ENCODE measurements at places on chromosomes 12 and 14.
A peak's percentile ranks its signal among the peaks of the same experiment; 100 is the strongest.

GRCh38 chr12:122869207-122869973 lies 26.5 kb downstream of the VPS37B start:
- no peak for DNase-seq

DNA sequence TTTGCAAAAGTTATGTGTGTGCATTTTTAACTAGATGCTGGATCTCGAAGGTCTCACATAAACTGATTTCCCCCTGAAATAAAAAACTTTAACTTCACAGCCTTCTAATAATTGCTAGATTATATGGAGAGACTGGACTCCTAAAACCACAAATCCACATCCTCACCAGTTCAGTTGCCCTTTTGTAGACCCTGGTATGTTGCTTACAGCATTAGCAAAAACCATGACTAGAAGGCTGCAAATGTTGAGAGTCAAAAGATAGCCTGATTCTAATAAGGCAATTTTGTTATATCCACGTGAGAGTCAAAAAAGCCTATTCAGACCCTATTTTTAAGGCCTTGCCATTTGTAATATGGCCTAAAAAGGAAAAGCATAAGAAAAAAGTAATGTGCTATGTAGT lies 37.4 kb downstream of the RASSF8 start:
- no peak for DNase-seq

- DNase-seq = no peak
These were observed 923.5 kb downstream of the BCL11B start for GRCh38 chr14:98348505-98348904.

DNA sequence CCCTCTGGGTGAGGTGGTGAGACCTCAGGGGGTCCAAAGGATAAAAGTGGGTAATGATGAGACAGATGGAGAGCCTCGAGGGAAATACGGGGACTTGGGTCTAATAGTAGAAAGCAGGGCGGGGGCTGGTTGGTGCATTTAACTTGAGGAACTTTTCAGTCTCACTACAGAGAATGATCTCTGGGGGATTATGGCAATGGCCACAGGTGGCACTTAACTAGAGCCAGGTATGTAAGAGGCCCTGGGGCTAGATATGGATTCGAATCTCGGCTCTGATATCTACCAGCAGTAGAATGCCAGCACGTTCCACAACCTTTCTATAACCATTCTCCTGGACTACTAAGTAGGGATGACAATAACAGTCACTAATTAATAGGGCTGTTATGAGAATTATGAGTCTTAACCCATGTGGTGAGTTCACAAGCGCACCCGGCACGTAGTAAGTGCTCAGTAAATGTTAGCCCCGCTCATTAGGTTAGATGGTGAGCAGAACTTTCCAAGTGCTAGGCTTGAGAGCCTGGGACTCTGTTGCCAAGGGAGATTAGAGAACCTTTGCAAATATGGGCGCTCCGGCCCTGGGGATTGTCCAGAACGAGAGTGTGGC lies 888 bp upstream of the PLXNC1 start:
- DNase-seq = no peak

GRCh38 chr12:19012965-19013364 lies 116.6 kb upstream of the PLEKHA5 start:
- no peak for DNase-seq

GRCh38 chr14:91956616-91957015 lies 9.1 kb upstream of the FBLN5 start:
- no peak for DNase-seq

DNA sequence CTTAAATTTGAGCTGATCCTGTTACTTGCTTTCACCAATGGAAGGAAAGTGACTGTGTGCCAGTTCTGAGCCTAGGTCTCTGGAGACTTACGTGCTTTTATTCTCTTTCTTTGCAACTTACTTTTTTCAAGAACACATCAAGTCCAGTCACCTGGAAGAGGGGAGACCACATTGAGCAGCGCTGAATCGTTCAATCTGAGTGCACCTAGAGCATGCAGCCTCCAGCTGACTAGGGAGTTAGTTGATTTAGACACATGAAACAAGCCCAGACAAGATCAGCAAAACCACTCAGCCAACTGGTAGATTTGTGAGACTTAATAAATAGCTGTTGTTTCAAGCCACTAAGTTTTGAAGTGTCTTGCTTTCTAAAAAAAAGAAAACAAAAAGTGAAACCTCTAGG lies 1014.8 kb upstream of the FBXO33 start:
- DNase-seq = no peak

DNA sequence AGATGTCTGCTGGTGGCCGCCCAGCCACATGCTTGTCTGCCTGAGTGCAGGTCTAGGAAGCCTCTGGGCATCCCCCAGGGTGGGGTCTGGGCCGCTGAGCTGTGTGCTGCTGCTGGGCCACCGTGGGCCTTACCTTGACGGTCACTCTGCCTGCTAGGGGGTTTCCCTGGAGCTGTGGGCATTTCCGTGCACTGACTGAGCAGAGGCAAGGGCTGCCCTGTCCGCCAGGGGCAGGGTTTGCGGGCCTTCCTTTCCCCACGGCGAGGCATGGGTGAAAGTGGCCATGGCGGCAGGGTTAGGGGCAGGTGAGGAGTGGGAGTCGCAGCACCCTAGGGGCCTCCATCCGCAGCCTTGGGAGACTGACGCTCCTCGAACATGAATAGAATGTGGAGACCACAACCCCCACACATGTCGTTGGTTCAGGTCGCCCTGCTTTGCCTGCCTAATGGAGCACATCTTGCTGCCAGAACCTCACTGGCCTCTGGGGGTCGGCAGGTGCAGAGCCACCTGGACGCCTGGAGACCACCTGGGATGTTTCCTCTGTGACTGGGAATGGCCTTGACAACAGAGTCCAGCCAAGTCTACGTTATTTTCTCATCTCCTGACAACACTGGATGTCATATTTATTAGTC lies 2.5 kb downstream of the ZBTB42 start:
- no peak for DNase-seq

GRCh38 chr12:66072135-66072534 lies 58.4 kb downstream of the LLPH start:
- DNase-seq = no peak

GRCh38 chr14:97273540-97273939 lies 476.4 kb downstream of the VRK1 start:
- DNase-seq = no peak

DNA sequence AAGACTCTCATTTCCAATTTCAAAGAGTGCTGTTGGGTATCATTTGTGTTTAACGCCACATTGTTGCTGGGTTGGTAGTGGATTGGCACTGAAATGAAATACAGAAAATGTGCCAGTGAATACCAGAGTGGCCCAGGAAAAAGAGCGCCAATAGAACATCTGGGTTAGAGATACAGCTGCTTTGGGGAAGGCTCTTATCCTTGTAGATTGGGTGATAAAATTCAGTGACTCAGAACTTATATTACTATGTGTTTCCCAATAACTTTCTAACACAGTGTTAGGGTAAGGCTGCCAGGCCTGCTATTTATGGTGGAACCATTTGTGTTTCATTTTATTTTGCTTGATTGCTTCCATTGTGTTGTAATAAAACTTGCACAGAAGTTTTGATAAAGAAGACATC lies 168.2 kb upstream of the SSTR1 start:
- no peak for DNase-seq

DNA sequence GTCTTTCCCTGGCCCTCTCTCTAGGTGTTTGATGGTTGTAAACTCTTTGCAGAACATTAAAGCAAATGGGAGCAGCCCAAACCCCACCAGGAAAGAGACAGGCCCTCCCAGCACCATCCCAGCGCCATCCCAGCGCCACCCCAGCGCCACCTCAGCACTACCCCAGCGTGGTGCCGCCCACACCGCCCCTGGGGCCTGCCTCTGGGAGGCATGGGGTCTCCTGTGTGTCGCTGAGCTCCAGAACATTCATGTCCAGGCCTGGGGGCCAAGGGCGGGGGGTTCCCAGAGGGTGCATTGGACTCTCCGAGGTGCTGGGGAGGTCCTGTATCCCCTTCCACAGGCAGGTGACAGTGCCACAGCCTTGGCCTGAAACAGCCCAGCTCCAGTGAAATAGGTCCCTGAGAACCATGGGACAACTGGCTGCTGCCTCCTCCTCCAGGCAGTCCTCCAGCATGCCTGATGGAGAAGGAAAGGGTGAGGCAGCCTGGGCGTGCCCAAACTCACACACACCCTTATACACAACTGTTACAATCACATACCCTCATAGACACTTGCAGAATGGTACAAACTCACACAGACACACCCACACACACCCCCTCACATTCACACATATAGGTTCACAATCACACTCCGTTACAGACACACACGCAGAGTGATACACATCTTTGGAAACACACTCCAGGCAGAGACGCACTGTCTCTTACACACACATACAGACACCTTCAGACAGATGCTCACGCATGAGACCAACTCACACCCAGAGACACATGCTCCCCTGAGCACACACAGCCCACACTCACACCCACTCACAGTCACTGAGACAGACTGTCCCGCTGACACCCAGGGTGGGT lies 44.4 kb upstream of the NCOR2 start:
- DNase-seq = no peak

DNA sequence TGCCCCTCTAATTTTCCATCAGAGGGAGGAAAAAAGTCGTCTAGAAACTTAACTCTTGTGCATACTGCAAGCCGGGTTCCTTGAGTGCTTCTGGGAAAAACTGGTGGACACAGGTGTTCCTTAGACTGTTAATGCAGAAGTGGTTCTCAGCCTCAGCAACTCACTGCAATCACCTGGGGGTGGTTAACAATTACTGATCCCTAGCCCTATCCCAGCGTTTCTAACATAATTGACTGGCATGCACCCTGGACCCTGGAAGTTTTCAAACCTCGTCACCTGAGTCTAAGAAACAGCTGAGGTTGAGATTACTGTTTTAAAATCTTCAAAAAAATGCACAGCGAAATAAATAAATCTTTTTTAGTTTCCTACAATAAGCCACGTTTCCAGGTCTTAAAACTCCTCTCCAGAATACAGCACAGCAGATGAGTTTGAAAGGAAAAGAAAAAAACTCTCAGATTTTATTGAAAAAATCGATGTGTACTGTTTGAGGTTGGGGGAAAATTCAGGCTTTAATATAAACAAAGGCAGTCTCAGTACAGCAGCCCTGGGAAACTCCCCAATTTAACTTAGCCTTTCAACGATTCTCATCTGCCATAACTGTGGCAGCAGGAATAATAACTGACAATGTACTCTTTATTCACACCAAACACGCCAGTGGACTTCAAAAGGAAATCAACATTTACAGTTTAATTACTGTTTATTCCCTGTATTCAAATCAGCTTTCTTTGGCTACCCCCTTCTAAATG lies 45.4 kb downstream of the PHLDA1 start:
- no peak for DNase-seq

DNA sequence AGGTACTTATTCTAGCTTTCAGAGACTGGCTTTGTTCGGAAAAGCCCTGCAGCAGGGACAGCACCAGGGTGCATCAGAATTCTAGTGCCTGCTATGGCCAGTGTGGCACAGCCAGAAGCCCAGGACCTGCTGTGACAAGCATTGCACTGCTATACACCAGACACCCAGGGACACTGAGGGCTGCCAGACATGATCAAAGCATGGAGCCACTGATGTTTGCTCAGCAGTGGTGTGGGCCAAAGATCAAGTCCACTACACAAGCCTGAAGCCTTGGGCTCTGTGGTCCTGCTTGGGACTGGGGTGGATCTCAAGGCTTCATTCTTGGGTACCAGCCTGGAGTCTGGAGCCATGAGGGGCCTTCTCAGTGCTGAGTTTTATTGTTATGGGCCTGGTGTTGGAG lies 36.1 kb upstream of the CDKN3 start:
- DNase-seq = no peak

- DNase-seq = no peak
These were observed 10.2 kb downstream of the TRMT61A start for GRCh38 chr14:103539056-103539825.

- no peak for DNase-seq
These were observed 112.2 kb downstream of the TBX5 start for GRCh38 chr12:114293571-114294302.

GRCh38 chr12:107221913-107222312 lies 128.6 kb upstream of the CRY1 start:
- DNase-seq = peak; percentile 68

DNA sequence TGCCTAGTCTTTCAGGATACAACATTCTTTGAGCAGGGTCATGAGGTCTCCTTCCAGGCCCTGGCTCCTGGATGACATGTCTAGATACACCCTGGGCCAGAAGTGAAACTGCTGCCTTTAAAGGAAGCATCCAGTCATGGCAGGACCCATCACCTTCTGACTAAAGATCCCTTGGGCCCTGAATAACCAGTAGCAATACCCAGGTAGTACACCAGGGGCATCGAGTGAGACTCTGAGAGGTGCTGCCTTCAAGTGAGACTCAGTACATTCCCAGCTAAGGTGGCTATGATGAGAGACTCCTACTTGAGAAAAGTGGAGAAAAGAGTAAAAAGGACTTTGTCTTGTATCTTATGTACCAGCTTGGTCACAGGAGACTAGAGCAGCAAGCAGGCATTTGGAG lies 23.5 kb downstream of the OR6C68 start:
- DNase-seq = peak; percentile 13

- DNase-seq = peak; percentile 95
These were observed 21.2 kb upstream of the RNASE4 start for GRCh38 chr14:20662968-20663732.

DNA sequence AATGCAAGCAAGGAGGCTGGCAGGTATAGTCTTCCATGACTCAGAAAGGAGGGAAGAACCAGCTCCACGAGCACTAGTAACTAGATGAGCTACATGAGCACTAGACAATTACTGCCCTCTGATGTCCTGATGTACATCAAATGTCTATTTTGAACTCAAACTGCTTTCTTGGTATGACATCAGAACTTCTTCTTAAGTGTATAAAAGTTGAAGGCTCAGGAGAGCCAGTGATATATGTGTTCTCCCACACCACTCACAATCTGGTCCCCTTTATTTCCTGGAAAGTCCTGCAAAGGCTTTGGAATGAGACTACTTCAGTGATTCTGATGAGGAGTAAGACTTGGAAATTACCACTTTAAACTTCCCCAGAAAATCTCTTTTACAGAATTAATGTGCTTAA lies 18.5 kb upstream of the DHRS7 start:
- DNase-seq = no peak

DNA sequence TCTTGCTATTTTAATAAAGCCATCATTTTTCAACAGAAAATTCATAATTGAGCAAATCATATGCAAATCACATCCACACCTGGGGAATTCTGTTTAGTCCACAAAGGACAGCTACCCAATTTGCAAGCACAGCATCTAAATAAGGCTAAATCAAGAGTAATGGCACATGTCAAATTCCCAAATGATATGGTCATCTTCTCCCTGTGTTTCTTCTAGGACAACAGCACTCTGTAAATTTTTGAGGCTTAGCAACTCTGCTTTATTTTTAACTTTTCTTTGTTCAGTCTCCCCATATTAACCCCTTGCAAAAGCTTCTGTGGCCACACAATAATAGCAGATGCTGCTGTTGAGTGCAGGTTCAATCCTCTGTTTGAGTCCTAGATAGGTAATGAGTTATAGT lies 155.6 kb upstream of the DAAM1 start:
- DNase-seq = no peak

GRCh38 chr14:91149462-91149861 lies 35.6 kb downstream of the DGLUCY start:
- no peak for DNase-seq

Measured in activated CD4-positive, alpha-beta T cell treated with anti-CD3 and anti-CD28 coated beads, Interleukin-10, Interleukin-2, amounts not matched to agents 100 ng/mL and 50 ng/mL, durations not matched to agents 16 hours and 8 hours (primary cell).